ENCODE measurements at places on chromosomes 3 and 15.
A peak's percentile ranks its signal among the peaks of the same experiment; 100 is the strongest.

DNA sequence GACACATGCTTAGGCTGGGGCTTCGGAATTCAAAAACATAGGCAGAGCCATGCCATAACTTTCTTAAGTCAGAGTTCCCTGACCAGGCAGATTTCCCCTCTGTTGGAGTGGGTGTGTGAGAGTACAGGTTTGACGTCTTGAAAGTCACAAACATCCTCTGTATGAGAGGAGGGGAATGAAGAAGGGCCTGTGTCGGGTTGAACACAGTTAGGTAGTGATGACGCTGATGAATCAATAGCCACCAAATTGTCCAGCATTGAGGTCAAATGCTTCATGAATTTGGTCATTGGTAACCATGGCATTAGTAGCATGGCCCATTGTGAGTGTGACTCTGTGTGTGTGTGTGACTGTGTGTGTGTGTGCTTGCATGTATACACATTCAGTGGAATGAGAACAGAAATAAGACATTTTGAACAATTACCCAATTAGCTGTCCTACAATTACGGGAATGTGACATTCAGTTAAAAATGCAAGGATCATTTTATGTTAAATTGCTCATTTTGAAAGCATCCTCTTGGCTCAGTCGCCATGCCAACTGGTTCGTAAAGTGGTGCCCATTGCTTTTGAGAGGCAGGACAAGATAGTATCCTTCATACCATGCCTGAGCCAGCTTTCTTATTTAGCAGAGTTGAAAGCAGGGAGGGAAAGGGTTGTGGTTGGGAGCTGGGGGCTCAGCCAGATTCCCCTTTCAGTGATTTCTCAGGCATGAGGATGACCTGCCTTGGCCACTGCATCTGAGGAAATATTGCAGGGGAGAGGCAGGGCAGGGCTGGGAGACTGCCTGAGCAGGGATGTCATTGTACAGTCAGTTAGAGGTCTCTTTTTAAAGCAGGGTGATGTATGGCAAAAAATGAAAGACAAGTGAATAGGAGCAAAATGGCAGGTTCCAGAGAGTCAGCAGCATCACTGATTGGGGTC is 35.4 kb downstream of the RBP2 start:
- no peak for DNase-seq

DNA sequence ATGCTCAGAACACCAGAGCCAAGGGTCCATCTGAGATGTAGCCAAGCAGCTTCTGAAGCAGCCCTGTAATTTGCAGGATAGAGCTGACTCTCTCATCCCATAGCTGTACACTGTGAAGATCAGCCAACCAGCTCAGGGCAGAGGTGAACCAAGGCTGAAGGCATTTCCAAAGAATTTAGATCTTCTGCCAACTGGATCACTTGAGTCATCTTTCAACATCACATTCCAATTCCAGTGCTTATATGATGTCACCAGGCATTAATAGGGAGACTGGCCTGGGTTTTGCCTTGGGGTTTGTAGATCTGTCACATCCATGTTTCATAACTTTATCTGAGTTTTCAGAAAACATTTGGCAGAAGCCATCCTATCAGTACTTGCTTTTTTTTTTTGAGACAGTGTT is 98.2 kb downstream of the NR2F2 start:
- no peak for DNase-seq

DNA sequence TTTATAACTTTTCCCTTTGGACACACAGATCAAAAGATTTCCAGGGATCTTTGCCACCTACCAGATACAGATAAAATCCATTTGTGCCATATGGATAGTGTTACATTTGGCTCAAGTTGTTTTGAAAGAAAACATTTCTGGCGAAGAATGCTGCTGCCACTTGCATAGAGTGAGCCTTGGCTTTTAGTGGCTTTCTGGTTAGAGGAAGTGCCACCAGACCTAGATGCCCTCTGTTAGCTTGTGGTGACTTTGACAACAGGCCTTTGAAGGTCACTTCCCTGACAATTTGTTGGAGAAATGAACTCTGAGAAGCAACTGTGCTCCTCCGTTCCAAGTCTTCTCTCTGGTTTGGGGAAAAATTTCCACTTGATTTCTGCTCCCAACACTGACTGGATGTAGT is 158.0 kb downstream of the CHST2 start:
- DNase-seq: no peak

GRCh38 chr3:87191175-87191574 is 35.9 kb upstream of the CHMP2B start:
- DNase-seq: no peak

GRCh38 chr3:192188218-192188835 is 539.0 kb downstream of the FGF12 start:
- peak; percentile 2 for DNase-seq

- DNase-seq: no peak
Measured at GRCh38 chr3:97106652-97106989, 292.2 kb downstream of the EPHA6 start.

- DNase-seq: peak; percentile 13
Measured at GRCh38 chr15:89647191-89647851, 7.9 kb downstream of the KIF7 start.

- DNase-seq: no peak
Measured at GRCh38 chr15:35713733-35714132, 167.8 kb upstream of the DPH6 start.

- no peak for DNase-seq
Measured at GRCh38 chr3:126753191-126754160, 49.4 kb downstream of the CHCHD6 start.

DNA sequence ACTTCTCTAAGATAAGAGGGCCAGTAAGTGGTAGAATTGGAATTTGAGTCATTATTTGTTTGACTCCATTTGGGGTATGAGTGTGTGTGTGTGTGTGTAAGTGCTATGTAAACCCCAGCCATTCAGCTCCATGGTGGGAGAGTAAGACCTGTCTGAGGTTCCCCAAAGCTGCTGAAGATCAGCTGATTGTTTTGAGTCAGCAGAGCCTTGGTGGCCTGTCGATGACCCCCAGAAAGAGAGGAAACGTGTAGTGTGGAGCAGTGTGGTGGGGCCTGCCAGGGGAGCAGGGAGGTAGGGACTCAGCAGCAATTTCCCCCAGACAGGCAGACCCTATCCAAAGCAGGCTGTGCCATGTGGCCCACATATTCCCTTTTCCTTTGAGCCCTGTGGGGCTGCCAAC is 5.3 kb downstream of the DVL3 start:
- DNase-seq: no peak

- DNase-seq: no peak
Measured at GRCh38 chr3:12771236-12771635, 12.2 kb upstream of the TMEM40 start.

- no peak for DNase-seq
Measured at GRCh38 chr3:115380883-115381572, 233.9 kb upstream of the ZBTB20 start.

- no peak for DNase-seq
Measured at GRCh38 chr3:195395208-195395816, 47.5 kb downstream of the ACAP2 start.

GRCh38 chr3:34863485-34863884 is 775.8 kb upstream of the ARPP21 start:
- DNase-seq: no peak

- DNase-seq: no peak
Measured at GRCh38 chr15:98040146-98040545, 79.6 kb downstream of the ARRDC4 start.

DNA sequence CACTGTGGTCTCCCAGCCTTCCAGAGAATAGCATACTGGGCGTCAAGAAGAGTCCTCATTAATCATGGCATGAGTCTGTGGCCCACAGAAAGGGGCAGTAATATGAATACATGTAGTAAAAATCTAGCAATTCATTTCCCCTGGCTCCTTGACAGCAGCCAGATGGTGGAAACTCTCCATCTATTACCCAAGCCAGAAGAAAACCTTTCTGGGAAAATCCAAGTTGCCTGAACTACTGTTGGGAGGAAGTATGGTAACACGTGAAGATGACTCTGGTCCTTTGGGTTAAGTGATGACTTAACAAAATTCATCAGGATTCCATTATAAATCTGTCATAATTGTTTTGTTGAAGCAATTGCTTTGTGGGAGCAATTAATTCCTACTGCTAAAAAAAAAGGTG is 530.5 kb downstream of the FHIT start:
- DNase-seq: no peak

DNA sequence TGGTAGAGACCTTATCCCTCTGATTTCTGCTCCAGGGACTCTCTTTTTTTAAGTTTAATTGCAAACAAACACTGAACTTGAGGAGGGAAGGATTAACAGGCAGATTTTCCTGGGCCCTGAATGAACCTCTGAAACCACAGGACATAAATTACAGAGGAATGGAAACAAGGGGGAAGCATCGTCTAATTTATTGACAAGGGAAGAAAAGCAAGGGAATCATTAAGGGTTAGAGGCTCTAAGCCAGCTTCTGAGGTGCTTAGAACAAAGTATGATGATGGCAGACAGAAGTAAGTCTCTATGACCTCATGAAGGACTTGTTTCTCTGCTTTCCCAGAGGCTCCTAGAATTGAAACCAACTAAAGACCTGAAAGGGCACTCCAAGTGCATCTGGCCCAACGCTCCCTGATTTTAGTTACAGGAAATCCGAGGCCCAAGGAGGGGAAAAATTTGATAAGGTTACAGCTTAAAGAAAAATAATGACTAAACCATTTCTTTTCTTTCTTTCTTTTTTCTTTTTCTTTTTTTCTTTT is 244.7 kb upstream of the NR2E3 start:
- DNase-seq: no peak

GRCh38 chr15:61908241-61908640 is 152.0 kb downstream of the VPS13C start:
- no peak for DNase-seq

DNA sequence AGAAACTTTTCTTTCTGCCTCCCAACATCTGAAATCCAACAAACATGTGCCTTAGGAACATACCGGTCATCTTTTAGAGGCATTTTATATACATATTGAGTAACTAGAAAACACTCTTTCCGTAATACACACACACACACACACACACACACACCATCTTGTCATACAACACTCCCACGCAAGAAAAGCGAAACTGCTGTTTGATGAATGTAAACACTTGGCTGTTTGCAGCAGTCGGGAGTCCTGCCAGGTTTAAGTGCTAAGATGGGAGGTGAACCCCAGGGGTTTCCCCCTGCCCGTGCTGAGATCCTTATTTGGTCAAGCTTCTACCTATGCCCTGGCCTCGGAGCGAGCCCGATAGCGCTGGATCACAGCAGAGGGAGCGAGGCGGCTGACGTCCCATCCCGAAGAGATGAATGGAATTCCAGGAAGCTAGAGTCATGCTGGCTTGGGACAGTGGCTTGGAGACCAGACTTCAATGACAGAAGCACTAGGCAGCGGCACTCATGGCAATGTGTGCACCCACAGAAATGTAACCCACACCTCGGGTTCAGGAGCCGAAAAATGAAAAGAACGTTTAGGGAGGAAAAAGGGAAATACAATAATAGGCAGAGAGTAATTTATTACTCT is 1.3 kb upstream of the THBS1 start:
- no peak for DNase-seq

GRCh38 chr3:55893045-55893664 is 406.0 kb upstream of the WNT5A start:
- DNase-seq: no peak

DNA sequence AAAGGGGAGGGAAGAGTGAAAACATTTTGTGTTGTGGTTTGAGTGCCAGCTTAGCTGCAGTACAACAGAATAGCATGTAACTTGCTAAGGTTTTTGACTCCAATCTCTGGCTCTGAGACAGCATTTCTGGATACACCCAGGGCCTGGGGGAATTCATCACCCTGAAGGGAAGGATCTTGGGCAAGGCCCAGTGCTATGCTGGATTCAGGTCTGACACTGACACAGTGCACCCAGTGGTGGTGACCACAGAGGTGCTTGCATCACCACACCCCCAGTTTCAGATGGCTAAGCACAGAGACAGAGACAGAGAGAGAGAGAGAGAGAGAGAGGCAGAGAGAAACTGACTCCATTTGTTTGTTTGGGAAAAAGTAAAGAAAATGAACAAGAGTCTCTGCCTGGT is 74.1 kb upstream of the KBTBD8 start:
- DNase-seq: no peak

- DNase-seq: no peak
Measured at GRCh38 chr3:38545983-38546382, 49.8 kb downstream of the EXOG start.

GRCh38 chr15:68199340-68199739 is 5.8 kb downstream of the CALML4 start:
- DNase-seq: no peak

- DNase-seq: no peak
Measured at GRCh38 chr3:152718810-152719209, 116.1 kb upstream of the P2RY1 start.

DNA sequence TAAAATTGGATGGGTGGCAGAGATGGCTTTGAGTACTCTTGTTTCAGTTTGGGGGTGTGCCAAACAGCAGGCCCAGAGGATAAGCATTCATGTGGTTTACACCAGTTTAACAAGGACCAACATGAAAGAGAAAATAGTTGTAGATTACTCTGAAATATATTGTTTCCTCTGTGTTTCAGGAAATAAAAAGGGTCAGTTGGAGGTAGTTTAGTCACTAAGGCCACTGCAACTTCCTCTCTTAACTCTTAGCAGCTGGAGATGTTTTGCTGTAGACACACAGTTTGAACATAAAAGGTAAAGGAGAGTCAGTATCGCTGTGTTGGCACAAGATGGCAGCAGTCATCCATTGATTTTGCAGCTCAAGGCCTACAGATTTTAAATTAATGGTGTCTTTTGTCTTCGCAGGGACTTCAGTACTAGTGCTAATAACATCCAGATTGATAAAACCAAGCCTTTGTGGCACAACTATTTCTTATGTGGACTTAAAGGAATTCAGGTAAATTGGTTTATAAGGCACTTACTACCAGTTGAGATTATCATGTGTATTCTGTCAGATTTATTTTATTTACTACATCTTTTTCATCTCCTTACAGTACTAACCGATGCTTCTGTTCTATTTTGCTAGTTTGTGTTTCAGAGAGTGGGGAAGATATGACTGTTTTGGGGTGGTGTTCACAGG is 65.5 kb downstream of the GALK2 start:
- no peak for DNase-seq

DNA sequence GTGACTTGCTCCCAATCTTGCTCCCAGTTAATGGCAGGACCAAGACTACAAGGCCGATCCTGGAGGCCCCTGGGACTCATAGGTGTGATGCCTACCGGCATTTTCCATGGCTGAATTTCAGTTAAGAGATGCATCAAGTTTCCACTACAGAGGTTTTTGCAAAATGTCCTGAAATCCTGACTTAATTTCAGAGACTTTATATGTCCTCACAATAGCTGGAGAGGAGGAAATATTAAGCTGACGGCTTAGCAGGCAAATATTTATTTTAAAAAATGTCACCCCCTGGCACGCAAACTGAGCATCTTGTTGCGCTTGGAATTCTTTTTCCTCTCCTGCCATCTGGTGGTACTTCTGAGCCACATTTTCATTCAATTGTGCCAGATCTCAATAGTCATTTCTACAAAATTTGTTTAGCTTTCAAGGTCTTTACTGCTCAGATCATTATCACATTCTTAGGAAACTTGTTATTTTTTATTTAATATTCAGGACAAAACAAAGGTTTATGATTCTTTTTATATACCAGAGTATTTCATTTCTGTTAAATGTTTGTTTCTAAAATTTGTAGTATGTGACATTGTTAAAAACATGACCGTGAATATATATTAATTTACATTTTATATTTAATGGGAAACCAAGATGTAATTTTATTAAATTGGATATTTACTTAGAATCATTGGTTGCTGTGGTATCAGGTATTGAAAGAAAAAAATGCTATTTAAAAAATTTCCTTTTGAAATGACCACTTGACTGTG is 189.2 kb upstream of the THRB start:
- DNase-seq: no peak

Data from naive thymus-derived CD4-positive, alpha-beta T cell (primary cell).